ENCODE measurements at places on chromosomes 1 and 21.

GRCh38 chr1:159162516-159163265 lies 8.7 kb upstream of the CADM3 start:
- DNase-seq: no peak

DNA sequence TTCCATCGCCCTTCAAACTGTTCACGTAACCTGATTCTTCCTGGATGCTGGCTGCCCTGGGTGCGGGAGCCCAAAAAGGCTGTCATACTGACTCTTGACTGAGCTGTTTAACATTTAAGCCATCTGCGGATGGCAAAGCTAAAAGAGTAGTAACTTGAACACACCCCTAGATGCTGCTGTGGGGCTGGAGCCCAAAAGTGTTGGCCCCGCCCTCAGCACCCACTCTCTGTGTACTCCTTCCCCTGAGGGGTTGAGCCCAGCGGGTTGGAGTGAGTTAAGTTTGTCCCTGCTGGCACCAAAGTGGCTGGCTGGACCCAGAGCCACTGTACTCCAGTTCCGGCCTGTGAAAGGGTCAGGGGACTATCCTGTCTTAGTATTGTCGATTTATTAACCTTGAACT lies 640.6 kb downstream of the PTPRU start:
- DNase-seq: no peak

GRCh38 chr1:202643397-202644218 lies 66.6 kb downstream of the SYT2 start:
- DNase-seq: no peak

GRCh38 chr1:155966750-155967149 lies 11.6 kb downstream of the ARHGEF2 start:
- no peak for DNase-seq

- DNase-seq: no peak
These were observed 23.0 kb downstream of the RCAN3 start for GRCh38 chr1:24525606-24526005.

DNA sequence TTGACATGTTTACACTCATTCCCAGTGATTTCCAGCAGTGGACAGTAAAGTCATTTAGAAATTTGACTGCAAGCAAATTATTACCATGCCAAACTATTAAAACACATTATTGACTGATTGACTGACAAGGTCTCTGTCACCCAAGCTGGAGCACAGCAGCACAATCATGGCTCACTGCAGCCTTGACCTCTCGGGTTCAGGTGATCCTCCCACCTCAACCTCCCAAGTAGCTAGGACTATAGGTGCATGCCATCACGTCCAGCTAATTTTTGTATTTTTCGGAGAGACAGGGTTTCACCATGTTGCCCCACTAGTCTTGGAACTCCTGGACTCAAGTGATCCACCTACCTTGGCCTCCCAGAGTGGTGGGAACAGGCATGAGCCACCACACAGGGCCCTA lies 24.2 kb downstream of the PTP4A2 start:
- no peak for DNase-seq

DNA sequence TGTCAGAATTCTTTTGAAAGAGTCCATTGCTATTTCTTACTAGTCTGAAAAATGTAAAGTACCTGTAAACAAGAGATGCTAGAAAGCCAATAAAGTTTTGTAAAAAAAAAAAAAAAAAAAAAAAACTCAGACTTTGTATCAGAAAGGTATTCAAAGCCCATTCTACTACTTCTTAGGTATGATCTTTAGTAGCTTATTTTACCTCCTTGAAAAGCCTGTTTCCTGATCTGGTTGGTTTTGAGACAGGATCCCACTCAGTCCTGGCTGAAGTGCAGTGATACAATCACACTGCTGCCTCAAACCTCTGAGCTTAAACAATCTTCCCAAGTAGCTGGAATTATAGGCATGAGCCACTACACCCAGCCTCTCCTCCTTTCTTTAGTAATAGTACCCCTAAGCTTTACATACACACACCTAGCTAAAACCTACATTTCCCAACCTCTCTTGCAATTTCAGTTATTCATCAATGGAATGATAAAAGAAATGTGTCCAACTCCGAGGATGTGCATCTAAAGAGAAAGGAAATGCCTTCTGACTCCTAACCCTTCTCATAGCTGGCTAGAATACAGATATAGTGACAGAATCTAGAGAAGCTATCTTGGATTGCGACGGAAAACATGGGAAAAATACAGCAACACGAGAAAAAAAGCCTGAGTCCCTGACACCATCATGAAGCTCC lies 30.6 kb downstream of the EPS15 start:
- no peak for DNase-seq

GRCh38 chr1:26045722-26046245 lies at the start of gene SLC30A2:
TSS of gene SLC30A2 (minus strand) at chr1:26046118. CDS start at chr1:26045896, 222 bp downstream.
- DNase-seq: no peak

DNA sequence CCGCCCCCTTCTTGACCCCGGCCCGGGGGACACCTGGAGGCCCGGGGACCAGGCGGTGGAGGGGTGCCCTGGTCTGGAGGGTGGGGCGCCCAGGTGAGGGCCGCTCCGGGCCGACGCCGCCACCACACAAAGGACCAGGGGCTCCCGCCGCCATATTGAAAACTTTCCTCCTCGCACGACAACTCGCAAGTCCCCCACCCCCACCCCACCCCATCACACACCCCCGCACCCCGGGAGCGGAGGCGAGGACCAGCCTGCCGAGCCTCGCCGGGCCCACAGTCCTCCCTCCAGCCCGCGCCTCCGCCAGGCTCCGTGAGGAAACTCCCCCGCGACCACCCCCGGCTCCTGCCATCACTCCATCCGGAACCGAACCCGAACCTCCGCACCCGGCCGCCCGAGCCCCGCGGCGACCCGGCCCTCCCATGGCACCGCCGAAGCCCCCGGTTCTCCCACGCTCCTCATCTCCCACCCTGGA lies 733 bp downstream of the KDM5B start:
- peak; percentile 55 for DNase-seq

All from lower lobe of right lung (tissue), 2 donors.